ENCODE measurements at places on chromosomes 1 and 21. TPM values are rescaled to one million over a fixed set of nuclear protein-coding genes. Genes with fewer than 3 reads are reported as not detected.

The CD2 gene
- total RNA-seq: not detected

The C8B gene
- not detected for total RNA-seq

The B3GALT5 gene
- total RNA-seq: under 0.01 TPM

The FAM163A gene
- total RNA-seq: not detected

The ERG gene
- total RNA-seq: 0.29 TPM

The RGS7 gene
- 0.59 TPM for total RNA-seq

The SELP gene
- not detected for total RNA-seq

The OR2L8 gene
- total RNA-seq: not detected

The KRTAP12-2 gene
- total RNA-seq: not detected

The AMY1B gene
- not detected for total RNA-seq

The WDTC1 gene
- 30.9 TPM for total RNA-seq

The MATN1 gene
- total RNA-seq: under 0.01 TPM

The FAM72C gene
- total RNA-seq: 0.59 TPM

The CD53 gene
- total RNA-seq: 0.29 TPM

Data from osteoblast (primary cell).